H54 (cell line): ENCODE measurements at places on chromosomes 12 and 14.
A peak's percentile ranks its signal among the peaks of the same experiment; 100 is the strongest.

GRCh38 chr12:47359310-47360092, 279.7 kb upstream of the AMIGO2 start:
- no peak for DNase-seq

DNA sequence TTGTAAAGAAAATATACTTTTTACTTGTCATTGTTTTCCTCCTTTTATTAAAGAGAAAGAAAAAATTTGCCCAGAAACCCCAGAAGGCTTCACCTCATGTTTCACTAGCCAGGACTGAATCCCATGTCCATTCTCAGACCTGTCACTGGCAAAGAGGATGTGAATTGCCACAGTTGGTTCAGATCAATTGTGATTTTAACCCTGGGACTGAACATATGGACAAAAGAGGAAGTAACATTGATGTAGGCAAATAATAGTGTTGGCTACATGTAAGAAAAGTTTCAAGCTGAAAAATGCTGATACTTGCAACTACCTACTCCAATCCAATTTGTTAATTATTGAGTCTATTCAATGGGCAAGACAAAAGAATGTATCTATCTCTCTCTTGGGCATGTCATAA, 8.6 kb upstream of the CCDC196 start:
- no peak for DNase-seq

DNA sequence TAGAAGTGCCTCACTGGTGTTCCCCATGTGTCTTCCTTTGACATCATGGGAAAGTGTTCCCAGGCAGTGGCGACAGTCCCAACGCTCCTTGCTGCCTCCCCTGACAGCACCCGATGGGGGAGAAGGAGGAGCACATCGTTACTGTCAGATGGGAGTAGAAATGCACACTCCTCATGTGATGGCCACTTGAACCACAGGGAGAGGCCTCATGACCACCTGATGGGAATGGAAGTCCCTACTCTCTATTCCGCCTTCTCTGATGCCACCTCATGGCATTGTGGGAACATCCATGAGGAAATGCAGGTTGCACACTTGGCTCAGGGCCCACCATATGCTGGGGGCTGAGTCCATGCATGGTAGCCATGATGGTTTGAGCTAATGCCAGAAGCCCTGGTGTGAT, 14.3 kb upstream of the CORO1C start:
- DNase-seq: no peak

GRCh38 chr12:74514098-74514872, 23.4 kb upstream of the ATXN7L3B start:
- DNase-seq: no peak

- no peak for DNase-seq
Observed at GRCh38 chr12:121829250-121829918, 25.6 kb downstream of the SETD1B start.

- no peak for DNase-seq
Observed at GRCh38 chr14:30875788-30876053, 1.4 kb downstream of the COCH start.

- DNase-seq: no peak
Observed at GRCh38 chr14:24240110-24240918, 2.1 kb downstream of the TINF2 start.

DNA sequence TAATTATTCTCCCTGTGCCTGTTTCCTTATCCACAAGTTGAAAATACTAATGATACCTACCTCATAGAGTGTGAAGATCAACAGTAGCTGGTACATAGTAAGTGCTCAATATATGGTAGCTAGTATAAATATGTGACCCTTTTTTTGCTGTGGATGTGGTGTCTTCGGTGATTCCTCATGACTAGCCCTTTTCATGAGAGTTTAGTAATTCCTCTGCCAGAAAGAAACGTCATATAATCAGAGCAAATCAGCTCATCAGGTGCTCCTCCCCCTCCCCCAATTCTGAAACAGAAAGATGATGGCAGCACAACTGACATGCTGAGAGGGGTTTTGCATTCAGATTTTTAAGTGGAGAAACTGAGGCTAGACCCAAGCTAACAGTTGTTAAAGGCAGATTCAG, 210.8 kb downstream of the SLC41A2 start:
- no peak for DNase-seq

GRCh38 chr14:71487941-71488340, 444.3 kb upstream of the RGS6 start:
- no peak for DNase-seq

GRCh38 chr12:87988534-87988933, 40.7 kb downstream of the C12orf50 start:
- DNase-seq: no peak

- no peak for DNase-seq
Observed at GRCh38 chr12:69099201-69099837, 140.1 kb upstream of the CPSF6 start.

GRCh38 chr14:96077983-96078624, 38.9 kb downstream of the C14orf132 start:
- no peak for DNase-seq

GRCh38 chr14:30655124-30655523, 33.0 kb downstream of the SCFD1 start:
- no peak for DNase-seq

DNA sequence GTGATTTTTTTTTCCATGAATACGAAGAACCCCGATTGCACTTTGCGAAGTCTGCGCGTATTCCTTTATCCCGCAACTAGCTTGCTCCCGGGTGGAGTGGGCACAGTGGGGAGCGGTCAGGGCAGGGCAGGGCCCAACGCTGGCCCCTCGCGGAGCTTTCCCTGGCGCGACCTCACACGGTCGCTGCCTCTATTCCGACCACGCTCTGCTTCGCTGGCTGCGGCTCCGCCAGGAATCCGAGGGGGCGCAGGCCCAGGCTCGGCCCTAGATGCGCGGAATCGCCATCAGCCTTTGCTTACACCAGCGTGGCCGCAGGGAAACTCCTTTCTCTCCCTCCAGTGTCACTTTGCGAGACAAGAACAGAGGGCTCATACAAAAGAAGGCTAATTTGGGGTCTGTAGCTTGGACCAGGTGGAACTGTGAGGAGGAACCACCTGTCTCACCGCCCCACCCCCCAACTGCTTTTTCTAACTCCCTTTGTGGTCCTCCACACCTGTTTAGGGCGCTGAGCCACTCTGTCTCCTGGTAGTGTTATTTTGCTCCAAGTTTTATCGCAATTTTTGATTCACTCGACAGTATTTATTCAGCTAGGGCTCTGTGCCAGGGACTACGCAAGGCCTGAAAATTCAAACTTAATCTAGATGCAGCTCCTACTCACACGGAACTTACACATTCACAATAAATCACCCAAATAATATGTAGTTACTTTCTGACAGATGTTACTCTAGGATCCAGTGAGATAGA, 3.1 kb upstream of the NKX2-1 start:
- DNase-seq: no peak

- peak; percentile 83 for DNase-seq
Observed at GRCh38 chr12:110698171-110698902, 9.4 kb upstream of the HVCN1 start.

DNA sequence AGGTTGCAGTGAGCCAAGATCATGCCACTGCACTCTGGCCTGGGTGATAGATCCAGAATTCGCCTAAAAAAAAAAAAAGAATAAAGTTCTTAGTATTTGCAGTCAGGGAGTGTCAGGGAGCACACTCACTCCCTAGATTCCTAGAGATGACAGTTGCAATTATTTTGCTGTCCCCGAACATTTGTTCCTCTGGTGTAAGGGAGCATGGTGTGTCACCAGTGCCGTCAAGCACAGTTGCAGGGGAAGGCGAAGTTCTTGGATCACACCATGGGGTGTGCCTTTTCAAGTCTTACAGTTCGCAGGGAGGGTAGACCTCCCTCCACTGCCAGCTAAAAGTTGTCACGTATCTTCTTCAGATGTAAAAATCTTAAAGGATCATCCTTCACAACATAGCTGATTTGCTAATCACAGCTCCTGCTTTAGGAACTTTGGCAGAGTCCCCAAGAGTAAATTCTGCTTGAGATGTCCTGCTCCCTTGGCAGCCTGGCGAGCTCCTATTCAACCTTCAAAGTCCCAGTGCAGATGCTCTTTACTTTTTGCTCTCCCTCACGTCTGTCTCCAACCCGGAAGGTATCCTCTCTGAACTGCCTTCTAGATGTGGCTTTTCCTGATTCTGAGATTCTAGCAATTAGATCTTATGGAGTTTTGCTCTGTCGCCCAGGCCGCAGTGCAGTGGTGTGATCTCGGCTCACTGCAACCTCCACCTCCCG, 11.3 kb downstream of the ACACB start:
- no peak for DNase-seq

DNA sequence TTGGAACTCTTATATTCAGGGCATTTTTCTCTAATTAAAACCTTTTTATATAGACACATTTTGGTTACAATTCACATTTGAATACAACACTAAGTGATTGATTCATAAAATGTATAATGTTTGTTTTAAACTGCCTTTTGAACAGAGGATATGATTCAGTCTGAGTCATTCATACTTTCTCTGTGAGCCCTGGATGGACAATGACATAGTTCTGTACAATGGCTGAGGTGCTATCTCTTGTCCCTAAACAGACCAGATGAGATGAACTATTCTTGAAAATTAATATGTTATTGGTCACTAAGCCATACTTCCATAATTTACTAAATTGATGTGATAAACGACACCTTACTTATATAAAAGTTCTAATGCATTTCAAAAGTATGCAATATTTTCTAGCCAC, 199.7 kb upstream of the ATXN7L3B start:
- DNase-seq: peak; percentile 2

DNA sequence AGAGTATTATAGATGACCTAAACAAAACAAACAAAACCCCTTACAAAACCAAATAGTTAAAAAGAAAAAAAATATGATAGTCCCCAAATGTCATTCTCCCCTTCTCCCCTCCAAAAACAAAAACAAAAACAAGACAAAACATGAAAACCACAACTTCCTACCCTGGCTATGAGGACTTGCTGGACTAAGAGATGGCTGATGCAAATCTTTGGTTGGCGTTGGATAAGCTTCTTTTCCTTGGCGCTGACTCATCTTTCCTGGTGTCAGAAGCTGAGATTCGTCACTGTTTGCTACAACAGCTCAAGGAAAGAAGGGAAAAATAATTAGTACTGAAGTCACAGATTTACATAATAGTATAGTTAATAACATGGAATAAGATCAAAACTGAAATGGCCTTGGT, 102.5 kb upstream of the BBS10 start:
- peak; percentile 27 for DNase-seq

DNA sequence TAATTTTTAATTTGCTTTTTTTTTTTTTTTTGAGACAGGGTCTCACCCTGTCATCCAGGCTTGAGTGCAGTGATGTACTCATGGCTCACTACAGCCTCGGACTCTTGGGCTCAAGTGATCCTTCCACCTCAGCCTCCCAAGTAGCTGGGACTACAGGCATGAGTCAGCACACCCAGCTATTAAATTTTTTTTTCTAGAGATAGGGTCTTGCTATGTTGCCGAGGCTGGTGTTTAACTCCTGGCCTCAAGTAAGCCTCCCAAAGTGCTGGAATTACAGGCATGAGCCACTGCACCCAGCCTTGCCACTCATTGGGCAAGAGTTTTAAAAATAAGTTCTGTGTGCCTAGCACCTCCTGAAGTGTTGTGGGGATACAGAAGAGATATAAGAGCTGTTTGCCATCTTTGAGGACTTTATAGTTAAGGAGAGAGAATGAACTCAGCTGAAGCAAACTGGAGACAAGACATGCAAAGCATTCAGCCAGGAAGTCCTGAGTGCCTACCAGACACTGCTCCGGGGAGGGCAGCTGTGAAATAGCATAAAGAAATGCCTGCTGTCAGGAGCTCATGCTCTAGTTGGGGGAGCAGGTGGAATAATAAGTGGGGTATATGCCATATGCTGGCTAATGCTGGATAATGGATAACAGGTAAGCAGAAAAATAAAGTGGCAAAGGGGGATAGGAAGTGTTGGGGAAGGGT, 15.0 kb upstream of the EMP1 start:
- DNase-seq: no peak

DNA sequence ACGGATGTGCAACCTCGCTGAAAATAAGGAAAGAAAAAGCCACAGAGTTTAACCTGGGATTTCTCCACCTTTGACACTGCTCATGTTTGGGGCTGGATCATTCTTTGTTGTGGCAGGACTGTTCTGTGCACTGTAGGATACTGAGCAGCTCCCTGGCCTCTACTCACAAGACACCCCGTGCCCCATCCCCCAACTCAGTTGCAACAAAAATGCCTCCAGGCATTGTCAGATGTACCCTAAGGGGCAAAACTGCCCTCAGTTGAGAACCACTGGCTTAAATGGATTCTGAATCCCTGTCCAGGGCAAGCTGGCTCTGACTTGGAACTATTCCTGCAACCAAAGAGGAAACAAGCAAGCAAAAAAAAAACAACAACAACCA, 2.1 kb downstream of the GLTP start:
- DNase-seq: no peak

DNA sequence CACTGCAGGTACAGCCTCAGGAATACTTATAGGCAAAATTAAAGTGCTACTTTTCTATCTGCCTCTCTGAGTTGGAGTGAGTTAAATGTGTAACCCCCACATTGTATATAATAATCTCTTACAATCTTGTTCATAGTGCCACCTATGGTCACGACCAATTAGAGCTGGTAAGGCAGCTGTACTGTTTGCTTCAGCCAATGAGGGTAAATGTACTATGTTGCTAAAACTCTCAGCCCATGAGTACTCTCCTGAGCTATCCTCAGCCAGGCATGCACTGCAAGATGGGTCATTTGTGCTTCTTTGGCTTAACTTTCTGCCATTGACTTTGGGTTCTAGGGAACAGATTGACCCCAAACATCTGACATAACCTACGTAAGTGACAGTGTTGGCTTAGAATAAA, 15.0 kb upstream of the MDM2 start:
- peak; percentile 64 for DNase-seq

GRCh38 chr14:97724265-97724731, 927.1 kb downstream of the VRK1 start:
- DNase-seq: no peak

- DNase-seq: no peak
Observed at GRCh38 chr14:38254571-38255407, 1.1 kb downstream of the CLEC14A start.

GRCh38 chr12:78696267-78696666, 168.3 kb upstream of the SYT1 start:
- DNase-seq: no peak

GRCh38 chr12:62581288-62582064, 114.8 kb downstream of the MON2 start:
- no peak for DNase-seq

GRCh38 chr12:130041983-130042812, 120.1 kb upstream of the FZD10 start:
- DNase-seq: no peak

DNA sequence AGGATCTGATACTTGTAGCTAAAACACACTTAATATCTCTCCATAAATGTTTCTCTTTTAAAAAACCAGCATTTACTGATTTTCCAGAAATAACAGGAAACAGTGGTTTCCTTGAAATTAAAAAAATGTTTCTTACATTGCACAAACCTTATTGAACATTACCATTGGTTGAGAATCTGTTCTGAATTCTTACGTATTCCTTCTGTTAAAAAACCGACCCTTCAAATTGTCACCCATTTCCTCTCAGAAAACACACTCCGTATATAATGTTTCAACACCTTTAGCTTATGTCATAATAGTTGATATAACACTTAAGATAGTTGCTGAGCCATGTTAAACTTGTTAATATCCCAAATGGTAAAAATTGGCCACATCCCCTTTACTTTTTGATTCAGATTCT, 51.2 kb downstream of the MSRB3 start:
- no peak for DNase-seq
